Naive thymus-derived CD8-positive, alpha-beta T cell (primary cell): ENCODE measurements at places on chromosomes 11 and 22. TPM values are rescaled to one million over a fixed set of nuclear protein-coding genes. Genes with fewer than 3 reads are reported as not detected.

- no peak within 1 kb of the TSS for H3K4me3 ChIP-seq
- H3K27ac ChIP-seq = no peak within 1 kb of the TSS
- DNase-seq = peak; percentile 9
- no peaks in the 10 kb centered on the region for H3K36me3 ChIP-seq
- H3K4me1 ChIP-seq = no peaks in the 10 kb centered on the region
These were observed at the start of gene SYT13 for GRCh38 chr11:45285930-45286632. Gene SYT13, minus strand, starts transcription at chr11:45286341. Its CDS starts 134 bp downstream, at chr11:45286207.

- no peaks in the 10 kb centered on the region for H3K4me1 ChIP-seq
- DNase-seq = no peak
- H3K27ac ChIP-seq = no peak overlapping the region
- H3K4me3 ChIP-seq = no peak overlapping the region
- no peaks in the 10 kb centered on the region for H3K36me3 ChIP-seq
These were observed 301.2 kb downstream of the CTTN start for GRCh38 chr11:70699294-70700221.

- peak within 1 kb of the TSS; percentile 90 for H3K27ac ChIP-seq
- H3K4me1 ChIP-seq = peaks cover 54% of the 10 kb centered on the region
- H3K36me3 ChIP-seq = no peaks in the 10 kb centered on the region
- H3K4me3 ChIP-seq = peak within 1 kb of the TSS; percentile 75
- peak; percentile 20 for DNase-seq
- peaks cover 36% of the 10 kb centered on the region for H3K27me3 ChIP-seq
These were observed at the start of gene TMEM45B for GRCh38 chr11:129815596-129816461. Gene TMEM45B, plus strand, starts transcription at chr11:129815848. Its CDS starts 36,635 bp downstream, at chr11:129852483.

- H3K36me3 ChIP-seq = no peaks in the 10 kb centered on the region
- H3K27me3 ChIP-seq = peaks cover 23% of the 10 kb centered on the region
- no peak for DNase-seq
These were observed 1.2 kb downstream of the OR51Q1 start for GRCh38 chr11:5423131-5423530.

Gene HSPB2
- total RNA-seq = not detected

DNA sequence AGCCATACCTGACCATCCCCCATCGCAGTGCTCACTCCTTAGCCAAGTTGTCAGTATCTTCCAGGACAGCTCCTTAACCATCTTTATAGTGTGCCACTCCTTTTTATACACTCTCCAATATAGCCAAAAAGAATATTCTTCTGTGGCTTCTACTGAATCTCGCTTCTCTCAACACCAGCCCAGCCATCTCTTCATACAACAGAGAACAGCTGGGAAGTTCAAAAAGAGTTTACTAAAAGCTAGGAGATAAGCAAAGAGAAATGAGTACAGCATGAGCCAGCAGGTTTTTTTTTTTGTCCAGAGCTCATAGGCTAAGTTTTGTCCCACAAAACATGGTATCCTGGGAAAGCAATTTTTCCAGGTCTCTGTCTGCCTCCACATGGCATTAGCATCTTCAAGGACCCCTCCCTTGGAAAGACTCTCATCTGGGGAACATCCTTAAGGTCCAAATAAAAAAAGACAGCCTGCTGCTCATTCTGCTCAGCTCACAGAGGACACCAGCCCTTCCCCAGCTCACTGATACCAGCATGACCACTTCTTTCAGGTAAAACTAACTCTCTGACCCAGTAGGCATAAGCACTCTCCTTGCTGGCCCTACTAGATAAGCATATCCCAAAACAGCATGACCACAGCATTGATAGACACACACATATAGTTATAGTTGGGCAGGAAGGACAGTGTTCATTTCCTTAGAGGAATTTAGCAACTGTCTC lies 48.8 kb upstream of the YWHAH start:
- H3K27me3 ChIP-seq = no peaks in the 10 kb centered on the region
- peaks cover 6% of the 10 kb centered on the region for H3K36me3 ChIP-seq
- DNase-seq = no peak

Gene SCUBE2
- 0.96 TPM for total RNA-seq

Gene ELFN2
- total RNA-seq = 0.55 TPM

DNA sequence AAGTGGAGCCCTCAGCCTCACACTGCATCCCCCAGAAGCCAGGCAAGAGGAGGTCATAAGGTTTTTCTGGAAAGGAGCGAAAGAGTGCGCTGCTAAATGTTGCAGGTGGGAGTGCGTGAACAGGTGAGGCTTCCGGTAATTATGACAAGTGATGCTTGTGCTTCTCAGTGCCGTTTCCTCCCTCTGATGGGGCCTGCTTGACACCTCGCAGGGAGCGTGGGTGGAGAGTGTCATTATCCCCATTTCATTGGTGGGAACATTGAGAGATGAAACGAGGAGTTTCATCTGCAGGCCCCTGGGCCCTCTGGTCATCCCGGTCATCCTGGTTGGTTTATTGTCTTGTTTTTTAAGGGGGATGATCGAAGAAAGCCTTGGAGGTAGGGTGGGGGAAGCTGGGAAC lies 57.5 kb downstream of the BCR start:
- H3K27me3 ChIP-seq = no peaks in the 10 kb centered on the region
- H3K4me3 ChIP-seq = peak overlapping the region; percentile 43

DNA sequence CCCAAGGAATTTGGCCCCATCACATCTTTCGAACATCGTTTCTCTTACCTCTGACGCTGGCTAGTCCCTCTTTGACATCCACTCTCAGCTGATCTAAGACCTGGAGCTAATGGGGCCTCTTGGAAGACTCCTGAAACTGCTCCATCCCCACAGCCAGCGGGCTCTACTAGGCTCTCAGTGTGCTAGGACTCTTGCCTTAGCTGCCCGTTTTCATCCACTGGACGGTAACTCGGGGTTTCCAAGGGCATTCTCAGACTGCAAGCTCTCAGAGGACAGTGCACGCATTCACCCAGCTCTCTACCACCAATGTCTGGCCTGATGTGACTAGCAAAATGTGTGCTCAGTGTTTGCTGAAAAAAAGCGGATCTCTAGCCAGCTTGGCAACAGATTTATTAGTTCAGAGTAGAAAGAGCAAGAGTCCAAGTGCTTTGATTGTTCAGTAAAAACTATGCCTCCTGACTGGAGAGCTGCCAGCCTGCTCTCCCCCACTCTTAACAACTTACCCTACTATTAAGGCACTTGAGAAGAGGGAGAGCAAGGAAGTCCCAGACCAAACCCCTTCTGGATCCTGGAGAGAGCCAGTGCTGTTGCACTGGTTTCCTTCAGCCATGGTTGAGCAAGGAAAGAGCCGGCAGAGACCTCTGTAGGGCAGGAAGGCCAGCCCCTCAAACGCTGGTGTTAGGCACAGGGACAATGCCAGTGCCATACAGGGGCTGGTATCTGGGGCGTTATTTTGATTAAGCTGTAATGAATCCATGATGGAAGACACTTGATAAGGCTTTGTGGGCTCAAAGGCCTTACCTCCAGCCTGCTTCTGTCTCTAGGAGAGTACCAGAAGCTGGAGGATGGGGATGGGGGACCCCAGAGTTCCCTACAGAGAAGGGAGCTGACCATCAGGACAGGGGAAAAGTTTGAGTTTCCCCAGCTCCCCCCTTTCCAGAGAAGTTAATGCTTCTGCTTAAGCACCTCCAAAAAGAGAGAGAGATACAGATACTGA lies 9.2 kb downstream of the RELA start:
- H3K36me3 ChIP-seq = peaks cover 16% of the 10 kb centered on the region
- H3K27ac ChIP-seq = peak overlapping the region; percentile 98
- peak overlapping the region; percentile 92 for H3K4me3 ChIP-seq

- H3K4me3 ChIP-seq = no peak overlapping the region
- DNase-seq = no peak
- peaks cover 22% of the 10 kb centered on the region for H3K4me1 ChIP-seq
- no peaks in the 10 kb centered on the region for H3K27me3 ChIP-seq
These were observed 13.7 kb downstream of the RELT start for GRCh38 chr11:73389916-73390315.

- H3K36me3 ChIP-seq = no peaks in the 10 kb centered on the region
- H3K4me3 ChIP-seq = peak within 1 kb of the TSS; percentile 81
- no peak within 1 kb of the TSS for H3K27ac ChIP-seq
- peak; percentile 84 for DNase-seq
- H3K4me1 ChIP-seq = peaks cover 9% of the 10 kb centered on the region
These were observed at the start of gene CDC42EP2 for GRCh38 chr11:65314501-65315203. Gene CDC42EP2, plus strand, starts transcription at chr11:65314866. Its CDS starts 6,033 bp downstream, at chr11:65320899.

DNA sequence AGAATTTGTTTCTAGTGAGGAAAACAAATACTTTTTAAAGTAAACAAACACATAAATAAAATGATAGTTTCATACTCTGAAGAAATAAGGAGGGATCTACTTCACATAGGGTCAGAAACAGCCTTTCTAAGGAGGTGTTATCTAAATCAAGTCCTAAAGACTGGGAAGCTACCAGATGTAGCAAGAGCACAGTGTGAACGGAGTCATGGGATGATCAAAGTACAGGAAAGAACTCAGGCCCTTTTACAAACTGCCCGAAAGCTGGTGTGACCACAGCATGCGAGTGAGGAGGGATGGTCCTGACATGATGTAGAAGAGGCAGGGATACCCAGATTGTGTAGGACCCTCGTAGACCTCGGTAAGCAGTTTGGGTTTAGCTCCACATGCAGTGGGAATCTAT lies 102.8 kb downstream of the ARHGAP32 start:
- no peaks in the 10 kb centered on the region for H3K4me1 ChIP-seq
- no peak overlapping the region for H3K27ac ChIP-seq
- DNase-seq = no peak
- peaks cover 26% of the 10 kb centered on the region for H3K36me3 ChIP-seq

DNA sequence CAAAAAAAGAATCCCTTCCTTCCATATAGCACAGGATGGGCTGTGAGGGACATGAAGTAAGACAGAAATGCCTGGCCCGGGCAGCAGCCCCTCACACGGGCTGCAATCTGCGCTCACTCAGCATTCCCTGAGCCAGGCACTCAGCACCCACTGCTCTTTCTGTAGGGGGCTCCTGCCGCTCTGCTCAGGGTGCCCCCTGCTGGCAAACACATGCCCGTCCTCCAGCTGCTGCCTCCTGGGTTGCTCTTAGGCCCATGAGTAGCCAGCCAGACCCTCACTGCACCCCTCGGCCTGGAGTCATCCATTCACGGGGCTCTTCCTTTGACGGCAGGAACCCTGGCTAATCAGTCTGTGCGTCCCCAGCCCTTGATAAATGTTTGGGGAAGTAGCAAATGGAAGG lies 6.9 kb downstream of the MCAT start:
- no peaks in the 10 kb centered on the region for H3K27me3 ChIP-seq
- peak; percentile 36 for DNase-seq
- peaks cover 18% of the 10 kb centered on the region for H3K4me1 ChIP-seq
- no peak overlapping the region for H3K4me3 ChIP-seq

- DNase-seq = no peak
- no peaks in the 10 kb centered on the region for H3K4me1 ChIP-seq
- no peak overlapping the region for H3K27ac ChIP-seq
- no peak overlapping the region for H3K4me3 ChIP-seq
- H3K27me3 ChIP-seq = peaks cover 37% of the 10 kb centered on the region
These were observed 81.6 kb downstream of the YAP1 start for GRCh38 chr11:102191832-102192231.

GRCh38 chr22:22546490-22546889 lies 12.6 kb downstream of the PRAME start:
- H3K27me3 ChIP-seq = no peaks in the 10 kb centered on the region
- DNase-seq = no peak
- no peak overlapping the region for H3K4me3 ChIP-seq

Gene RIC3
- total RNA-seq = 57.6 TPM

GRCh38 chr11:1761857-1762536 lies 1.7 kb downstream of the CTSD start:
- peak overlapping the region; percentile 91 for H3K27ac ChIP-seq
- H3K27me3 ChIP-seq = no peaks in the 10 kb centered on the region
- H3K36me3 ChIP-seq = no peaks in the 10 kb centered on the region

Gene MRPL48
- 28.6 TPM for total RNA-seq

- no peak within 1 kb of the TSS for H3K4me3 ChIP-seq
- H3K27ac ChIP-seq = no peak within 1 kb of the TSS
- no peak for DNase-seq
- H3K27me3 ChIP-seq = no peaks in the 10 kb centered on the region
- no peaks in the 10 kb centered on the region for H3K36me3 ChIP-seq
These were observed at the start of gene BLID for GRCh38 chr11:122115524-122116379. Gene BLID, minus strand, starts transcription at chr11:122116215. Its CDS starts 293 bp downstream, at chr11:122115922.
